D721Med (cell line): ENCODE measurements at places on chromosomes 3 and 15.

DNA sequence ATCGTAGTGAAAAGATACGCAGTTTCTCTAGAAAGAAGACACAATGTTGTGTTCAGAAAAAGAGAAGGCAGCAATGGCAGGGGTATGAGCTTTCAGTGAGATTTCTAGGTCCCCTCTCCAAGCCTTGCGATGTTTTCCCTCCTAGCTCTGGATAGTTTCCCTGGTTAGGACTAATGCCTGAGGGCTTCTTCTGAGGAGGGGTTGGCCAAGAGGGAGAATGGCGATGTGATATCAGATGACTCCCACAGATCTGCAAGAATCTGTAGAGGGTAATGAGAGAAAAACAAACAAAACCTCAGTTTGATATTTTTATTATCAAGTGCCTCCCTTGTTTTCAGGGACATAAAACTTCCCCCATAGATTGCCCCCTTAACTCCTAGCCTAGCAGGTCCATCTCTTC, 4.1 kb upstream of the CLDN1 start:
- DNase-seq, result no peak

- no peak for DNase-seq
Measured at GRCh38 chr3:125481786-125482185, 38.2 kb downstream of the SNX4 start.

DNA sequence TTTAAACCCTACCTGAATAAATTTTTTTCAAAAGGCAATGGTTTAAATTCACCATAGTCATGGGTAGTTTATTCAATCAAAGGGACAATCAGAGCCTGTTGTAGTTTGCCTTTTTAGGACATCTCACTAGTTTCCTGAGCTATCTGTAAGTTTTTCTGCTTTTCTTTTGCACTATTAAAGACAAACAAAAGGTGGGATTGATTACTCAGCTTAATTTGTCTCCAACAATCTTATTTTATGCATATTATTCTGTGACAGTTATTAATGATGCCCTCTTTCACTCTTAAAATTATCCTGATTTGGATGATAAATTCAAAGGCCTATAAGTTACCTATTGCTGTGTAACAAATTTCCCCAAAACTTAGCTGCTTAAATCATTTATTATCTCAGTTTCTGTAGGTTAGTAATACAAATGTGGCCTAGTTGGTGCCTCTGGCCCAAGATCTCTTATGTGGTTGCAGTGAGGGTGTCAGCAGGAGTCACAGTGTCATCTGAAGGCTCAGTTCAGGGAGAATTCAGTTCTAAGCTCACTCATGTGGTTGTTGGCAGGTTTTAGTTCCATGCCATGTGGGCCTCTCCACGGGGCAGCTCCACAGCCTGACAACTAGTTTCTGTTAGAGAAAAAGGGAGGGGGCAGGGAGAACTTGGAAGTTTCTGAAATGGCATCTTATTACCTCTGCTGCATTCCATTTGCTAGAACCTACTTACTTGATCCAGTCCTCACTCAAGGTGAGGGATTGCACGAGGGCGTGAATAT, 16.0 kb downstream of the ARMC8 start:
- no peak for DNase-seq

- no peak for DNase-seq
Measured at GRCh38 chr15:27668471-27669220, 430.5 kb downstream of the OCA2 start.

GRCh38 chr15:73681063-73681462, 3.1 kb upstream of the CD276 start:
- DNase-seq, result no peak

DNA sequence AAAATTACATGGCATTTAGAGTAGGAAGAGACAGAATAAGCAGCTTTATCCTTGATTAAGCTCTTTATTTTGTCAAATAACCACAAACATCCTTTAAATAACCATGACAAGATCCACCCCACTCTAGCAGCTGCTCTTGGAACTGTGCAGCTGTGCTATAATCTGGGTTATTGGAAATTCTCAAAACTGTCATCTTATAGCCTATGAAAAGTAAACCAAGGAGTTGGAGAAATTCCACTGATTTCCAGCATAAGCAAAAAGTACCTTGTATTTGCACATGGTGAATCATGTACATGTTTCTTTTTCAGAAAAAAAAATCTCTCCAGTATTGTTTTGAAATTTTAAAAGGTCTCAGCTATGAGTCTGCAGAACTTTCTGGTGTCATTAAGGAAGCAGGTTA, 88.8 kb upstream of the ABI3BP start:
- no peak for DNase-seq

GRCh38 chr3:138848696-138849095, 14.0 kb upstream of the PIK3CB start:
- DNase-seq, result no peak

GRCh38 chr3:124584552-124585391, 145.5 kb upstream of the UMPS start:
- DNase-seq, result peak; percentile 37

GRCh38 chr3:48118322-48118721, 69.9 kb downstream of the CDC25A start:
- no peak for DNase-seq

GRCh38 chr3:85539232-85539631, 580.4 kb downstream of the CADM2 start:
- no peak for DNase-seq

DNA sequence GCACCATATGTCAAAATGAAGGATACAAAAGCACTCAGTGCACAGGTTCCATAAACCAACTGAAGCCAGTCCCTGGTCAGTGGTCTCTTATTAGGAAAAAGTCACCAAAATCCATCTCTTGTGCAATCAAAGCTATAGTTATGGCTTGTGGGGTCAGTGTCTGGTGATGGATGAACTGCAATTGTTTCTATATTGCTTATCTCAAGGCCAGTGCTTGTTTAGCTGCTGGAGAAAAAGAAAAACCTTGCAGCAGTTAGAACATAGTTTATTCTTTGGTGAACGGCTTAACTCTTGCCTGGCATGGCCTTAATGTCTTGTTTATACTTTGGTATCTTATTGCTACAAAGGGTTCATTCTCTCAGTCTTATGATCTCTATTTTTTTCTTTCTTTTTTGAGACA, 2.9 kb upstream of the UQCRC1 start:
- no peak for DNase-seq

- no peak for DNase-seq
Measured at GRCh38 chr3:167858865-167859264, 123.3 kb downstream of the SERPINI1 start.

DNA sequence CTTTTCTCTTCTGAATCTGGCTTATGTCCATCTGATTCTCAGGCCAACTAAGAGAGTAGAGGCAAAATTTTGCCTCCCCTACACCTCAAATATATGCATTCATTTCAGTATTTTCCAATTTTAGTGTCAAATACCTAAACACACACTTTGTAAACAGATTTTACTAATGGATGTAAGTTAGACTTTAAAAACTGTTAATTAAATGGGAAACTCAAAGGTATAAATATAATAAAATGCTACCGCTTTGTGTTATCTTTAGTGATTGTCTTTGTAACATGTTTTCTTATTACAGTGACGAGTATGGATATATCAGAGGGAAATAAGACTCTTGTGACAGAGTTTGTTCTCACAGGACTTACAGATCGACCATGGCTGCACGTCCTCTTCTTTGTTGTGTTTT, at the start of gene OR5AC2:
Gene OR5AC2, plus strand, starts transcription at position 301 of the 400 bp plus-strand sequence. Its CDS starts 0 bp downstream, at position 301.
- no peak for DNase-seq

DNA sequence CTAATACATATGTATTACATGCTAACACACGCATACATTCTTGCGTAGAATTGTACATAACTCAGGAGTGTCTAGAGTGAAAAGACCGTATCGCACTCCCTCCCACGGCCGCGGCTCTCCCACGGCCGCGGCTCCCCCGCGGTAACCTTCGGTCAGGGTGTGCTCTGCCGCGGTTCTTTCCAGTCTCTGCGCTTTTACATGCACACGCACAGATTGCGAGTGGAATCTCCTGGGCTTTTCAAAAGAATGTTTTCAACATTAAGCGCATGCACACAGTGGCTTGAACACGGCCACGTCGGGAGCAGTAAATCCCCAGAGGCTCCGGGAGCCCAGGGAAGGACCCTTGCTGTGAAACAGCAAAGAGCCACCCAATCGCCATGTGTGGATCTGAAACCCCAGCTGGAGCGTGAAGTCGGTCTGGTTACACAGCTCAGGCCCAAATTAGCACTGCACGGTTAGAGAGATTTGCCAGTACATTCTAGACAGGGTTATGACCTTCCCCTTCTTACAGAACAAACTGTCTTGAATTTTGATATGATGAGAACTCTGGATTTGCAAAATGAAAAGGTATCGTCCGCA, 805 bp upstream of the RGMA start:
- no peak for DNase-seq

DNA sequence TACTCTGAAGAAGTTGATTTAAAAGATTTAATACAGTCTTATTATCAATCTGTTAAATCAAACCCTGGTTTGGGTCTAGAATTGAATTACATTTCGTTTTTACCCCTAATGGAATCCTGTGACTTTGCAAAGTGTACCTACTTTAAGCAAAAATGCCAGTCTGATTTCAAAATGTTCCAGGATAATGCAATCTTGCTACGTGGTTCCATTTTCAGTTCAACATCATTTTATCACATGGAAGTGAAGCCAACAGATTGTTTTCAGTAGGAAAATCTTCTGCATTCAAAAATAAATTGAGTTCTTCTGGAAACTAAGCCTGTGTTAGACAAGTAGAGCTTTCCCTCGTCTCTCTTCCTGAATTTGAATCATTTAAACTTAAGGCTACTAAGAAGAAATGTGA, 356.4 kb downstream of the CHST2 start:
- DNase-seq, result no peak
